ENCODE measurements at places on chromosomes 11 and 22.

GRCh38 chr11:11313426-11313825, 39.6 kb downstream of the CSNK2A3 start:
- DNase-seq: no peak

GRCh38 chr11:33769542-33769941, 4.8 kb downstream of the FBXO3 start:
- no peak for DNase-seq

DNA sequence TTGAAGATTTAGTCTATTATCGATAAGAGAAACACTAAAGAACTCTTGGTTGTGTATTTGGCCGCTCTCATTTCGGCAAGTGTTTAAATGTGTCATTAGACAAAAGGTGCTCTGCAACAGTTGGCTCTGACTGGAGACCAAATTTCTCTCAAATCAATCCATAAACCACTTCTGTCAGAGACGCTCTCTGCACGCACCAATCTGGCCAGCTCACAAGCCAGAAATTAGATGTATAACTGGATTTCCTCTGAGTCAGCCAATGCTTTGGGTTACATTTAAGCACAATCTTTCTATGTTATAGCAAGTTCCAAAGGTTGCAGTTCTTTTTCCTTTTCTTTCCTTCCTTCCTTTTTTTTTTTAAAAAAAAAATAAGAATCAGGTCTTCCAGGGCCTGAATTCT, 17.6 kb upstream of the PARVA start:
- DNase-seq: no peak

DNA sequence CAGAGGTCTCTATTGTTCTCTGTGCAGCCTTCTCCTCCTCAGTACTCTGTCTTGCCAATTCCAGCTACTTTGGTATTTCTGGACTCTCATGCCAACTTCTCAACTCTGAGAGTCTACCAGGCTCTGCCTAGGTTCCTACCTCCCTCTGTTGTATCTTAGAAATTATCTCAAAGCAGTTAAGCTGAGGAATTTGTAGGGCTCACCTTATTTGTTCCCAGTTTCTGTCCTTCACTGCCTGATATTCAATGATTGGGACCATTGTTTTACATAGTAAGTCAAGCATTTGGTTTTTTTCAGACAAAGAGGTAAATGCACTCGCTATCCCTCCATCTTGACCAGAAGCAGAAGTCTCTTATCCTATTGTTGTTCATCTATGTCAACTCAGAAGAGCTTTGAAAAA, 205.0 kb upstream of the PGR start:
- no peak for DNase-seq

GRCh38 chr22:42760806-42761565, 40.3 kb upstream of the A4GALT start:
- DNase-seq: no peak

Measured in stimulated activated CD4-positive, alpha-beta T cell treated with anti-CD3 and anti-CD28 coated beads, Interleukin-12 subunit alpha, Interleukin-12 subunit beta, amount 100 ng/mL, for 24 hours (primary cell).